ENCODE measurements at places on chromosomes 11 and 22.

DNA sequence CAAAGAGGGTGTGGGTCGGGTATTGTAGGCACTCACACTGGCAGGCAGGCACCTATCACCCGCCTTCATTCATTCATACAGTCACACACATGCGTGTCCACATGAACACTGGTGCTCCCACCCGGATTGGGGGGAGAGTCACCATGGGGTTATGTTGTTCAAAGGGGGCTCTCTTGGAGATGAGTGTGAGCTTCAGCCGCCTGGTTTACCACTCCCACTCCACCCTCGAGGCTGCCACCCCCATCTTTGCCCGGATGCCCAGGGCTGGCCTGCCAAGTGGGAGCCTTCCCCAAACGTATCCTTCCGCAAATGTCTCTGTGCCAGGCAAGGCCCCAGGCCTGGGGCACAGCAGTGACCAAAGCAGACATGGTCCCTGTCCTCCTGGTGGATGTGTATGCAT, 22.6 kb downstream of the MRGPRD start:
- DNase-seq = no peak

DNA sequence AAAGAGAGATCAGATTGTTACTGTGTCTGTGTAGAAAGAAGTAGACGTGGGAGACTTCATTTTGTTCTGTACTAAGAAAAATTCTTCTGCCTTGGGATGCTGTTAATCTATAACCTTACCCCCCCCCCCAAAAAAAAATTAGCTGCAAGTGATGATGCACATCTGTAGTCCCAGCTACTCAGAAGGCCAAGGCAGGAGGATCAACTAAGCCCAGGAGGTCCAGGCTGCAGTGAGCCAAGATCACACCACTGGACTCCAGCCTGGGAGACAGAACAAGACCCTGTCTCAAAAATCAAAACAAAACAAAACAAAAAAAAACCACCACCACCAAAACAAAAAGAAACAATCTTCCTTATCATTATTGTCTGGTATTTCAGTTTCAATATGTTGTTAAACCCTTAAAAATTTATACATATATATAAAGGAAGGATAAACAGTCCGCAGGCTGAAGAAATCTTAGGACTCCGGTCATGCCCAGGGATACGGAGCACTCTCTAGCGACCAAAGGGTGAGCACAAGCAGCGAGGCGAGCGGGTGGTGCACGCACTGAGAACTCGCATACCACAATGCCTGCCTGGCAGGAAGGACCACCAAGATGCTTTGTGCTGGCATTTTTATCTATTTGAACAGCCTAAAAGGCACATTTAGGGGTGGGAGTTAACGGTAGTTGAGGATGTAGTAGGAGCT, 6.4 kb downstream of the POLDIP3 start:
- no peak for DNase-seq

- no peak for DNase-seq
Observed at GRCh38 chr11:116579031-116579653, 193.6 kb downstream of the BUD13 start.

DNA sequence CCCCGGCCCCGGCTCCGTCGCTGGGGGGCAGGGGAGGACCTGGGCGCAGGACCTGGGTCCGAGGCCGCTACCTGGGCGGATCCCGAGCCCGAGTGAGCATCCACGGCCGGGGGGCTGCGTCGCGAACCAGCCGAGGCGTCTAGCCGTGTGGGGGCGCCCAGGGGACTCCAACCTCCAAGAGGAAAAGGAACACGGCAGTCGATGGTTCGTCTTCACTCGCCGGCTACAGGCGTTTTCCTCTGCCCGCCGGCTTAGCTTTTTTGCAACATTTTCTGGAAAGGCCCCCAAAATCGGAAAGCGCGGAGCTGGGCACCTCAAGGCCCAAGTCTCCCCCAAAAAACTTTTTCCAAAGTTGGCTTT, 666 bp downstream of the PDGFB start:
- no peak for DNase-seq

GRCh38 chr11:86208572-86208971, 36.0 kb upstream of the EED start:
- DNase-seq = no peak

DNA sequence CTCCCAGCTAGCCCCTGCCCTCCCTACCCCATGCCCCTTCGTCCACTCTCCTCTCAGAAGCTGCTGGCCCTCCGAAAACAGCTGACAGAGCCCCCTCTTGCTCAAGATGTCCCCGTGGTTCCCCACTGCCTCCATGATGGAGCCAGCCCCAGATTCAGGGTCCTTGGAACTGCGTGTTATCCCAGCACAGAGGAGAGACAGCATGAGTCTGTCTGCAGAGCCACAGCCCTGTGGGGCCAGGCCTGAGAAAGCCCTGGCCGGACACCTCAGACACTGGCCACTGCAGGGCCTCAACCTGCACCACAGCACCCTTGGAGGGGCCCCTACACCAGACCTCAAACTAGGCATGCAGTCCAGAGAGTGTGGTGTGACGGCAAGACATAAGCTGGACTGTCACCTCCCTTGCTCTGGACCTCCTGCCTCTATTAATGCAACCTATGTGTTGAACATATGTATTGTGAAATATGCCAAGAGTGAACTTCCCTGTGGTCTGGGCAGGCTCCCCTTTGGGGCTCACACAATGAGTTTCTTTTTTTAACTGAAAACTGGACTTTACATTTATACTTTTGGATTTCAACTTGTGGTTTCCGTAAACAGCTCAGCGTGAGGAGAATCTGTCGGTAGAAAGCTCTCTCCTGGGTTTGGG, 9.6 kb downstream of the PNPLA5 start:
- DNase-seq = no peak

Data from NCI-H345 (cell line).